ENCODE measurements at places on chromosomes 6 and 20.

GRCh38 chr6:116316772-116317467 is 37.2 kb upstream of the TSPYL1 start:
- no peak for DNase-seq

GRCh38 chr6:98977671-98978292 is 30.0 kb upstream of the FBXL4 start:
- DNase-seq: no peak

DNA sequence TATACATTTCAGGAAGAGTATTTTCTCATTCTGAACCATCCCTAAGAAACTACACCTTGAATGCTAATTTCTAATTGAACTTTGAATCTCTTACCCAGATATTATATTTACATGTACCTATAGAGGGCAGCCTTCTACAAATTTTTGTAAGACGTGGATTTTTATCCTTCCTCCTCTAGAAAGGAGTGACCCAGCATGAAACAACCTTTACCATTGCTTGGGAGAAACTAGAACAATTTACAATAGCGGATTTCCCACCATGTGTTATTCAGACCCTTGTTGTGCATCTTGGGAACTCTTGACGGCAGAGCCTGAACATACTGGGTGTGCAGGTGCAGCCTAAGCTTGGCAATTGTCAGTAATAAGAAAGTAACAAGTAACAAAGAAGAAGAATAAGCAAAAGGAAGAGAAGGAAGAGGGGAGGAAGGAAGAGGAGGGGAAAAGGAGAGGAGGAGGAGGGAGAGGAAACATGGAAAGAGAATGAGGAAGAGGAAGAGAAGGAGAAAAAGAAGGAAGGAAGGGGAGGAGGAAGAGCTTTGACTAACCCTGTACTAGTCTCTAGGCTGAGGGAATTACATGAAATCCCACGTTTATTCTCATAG is 10.8 kb upstream of the TAAR1 start:
- peak; percentile 69 for DNase-seq

DNA sequence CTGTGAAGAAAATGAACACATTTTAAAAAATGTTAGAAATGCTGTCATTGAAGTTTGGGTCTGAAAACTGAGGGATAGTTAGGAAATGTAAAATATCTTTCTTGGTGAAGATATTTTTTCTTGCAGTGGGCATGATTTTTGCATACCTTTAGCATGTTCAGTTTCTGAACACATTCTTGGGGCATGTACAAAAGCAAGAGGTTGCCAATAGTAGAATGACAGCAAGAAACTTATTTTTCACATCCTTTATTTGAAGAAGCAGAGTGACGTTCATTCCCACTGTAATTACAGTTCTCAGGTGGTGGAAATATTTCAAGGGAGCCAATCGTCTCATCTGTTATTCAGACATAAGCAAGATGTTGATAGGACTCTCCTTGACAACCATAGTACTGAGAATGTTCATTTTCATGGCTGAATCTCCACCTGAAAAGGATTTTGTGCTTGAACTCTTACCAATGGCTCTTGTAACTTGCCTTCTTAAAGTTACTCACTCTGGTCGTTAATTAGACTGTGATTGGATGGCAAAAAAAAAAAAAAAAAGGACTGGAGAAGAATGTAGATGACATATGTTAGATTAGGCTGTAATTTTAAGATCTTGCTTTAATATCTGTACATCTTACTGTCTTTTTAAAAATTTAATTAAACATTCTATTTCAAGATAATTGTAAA is 74.4 kb downstream of the DOK5 start:
- DNase-seq: no peak

DNA sequence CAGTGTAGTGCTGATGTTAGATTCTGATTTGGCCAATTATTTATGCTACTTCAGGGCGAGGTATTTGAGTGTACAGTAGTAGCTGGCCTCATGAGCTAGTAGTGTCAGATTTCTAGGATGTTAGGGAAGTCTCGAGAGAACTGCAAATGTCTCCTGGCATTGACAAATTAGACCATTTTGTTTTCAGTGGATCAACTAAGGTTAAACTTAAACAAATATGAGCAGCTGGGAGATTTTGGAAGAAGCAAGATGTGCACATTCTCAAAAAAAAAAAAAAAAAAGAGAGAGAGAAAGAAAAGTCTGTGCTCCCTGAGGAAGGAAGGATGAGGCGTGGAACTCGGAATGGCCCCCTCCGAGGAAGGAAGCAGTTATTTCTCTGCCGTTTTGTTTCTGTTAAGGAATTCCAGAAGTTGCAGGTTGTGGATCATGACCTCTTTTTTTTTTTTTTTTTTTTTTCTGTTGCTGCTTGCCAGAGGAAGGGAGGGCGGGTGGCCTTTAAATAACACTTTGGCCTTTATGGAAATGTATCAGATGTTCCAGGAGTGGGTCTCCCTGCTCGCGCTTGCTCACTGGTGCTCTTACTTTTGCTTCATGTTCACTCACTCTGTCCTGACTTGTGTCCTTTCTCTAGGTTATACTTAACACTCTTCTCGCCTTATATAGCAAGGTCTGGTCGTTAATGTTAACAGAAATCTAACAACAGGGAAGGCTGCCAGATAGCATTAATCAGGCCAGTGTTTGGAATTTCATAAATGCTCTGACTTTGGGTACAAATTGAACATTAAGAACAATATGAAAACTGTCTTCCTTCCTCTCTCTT is 124.4 kb downstream of the TCP11 start:
- DNase-seq: peak; percentile 37

GRCh38 chr6:10418862-10419748 is 4.2 kb upstream of the TFAP2A start:
- peak; percentile 78 for DNase-seq

DNA sequence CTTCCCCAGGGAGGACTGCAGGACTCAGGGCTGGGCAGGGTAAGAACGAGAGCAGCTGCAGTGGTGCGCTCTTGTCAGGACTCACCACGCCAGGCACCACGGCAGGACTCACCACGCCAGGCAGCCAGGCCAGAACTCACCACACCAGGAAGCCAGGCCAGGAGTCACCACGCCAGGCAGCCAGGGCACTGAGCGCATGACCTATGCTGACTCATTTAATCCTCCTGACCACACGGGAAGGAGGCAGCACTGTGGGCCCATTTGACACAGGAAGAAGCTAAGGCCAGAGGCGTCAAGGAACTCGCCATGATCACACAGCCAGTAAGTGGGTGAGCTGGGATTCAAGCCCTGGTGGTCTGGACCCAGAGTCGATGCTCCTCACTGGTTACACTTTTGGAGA is 189.3 kb downstream of the PREX1 start:
- no peak for DNase-seq

DNA sequence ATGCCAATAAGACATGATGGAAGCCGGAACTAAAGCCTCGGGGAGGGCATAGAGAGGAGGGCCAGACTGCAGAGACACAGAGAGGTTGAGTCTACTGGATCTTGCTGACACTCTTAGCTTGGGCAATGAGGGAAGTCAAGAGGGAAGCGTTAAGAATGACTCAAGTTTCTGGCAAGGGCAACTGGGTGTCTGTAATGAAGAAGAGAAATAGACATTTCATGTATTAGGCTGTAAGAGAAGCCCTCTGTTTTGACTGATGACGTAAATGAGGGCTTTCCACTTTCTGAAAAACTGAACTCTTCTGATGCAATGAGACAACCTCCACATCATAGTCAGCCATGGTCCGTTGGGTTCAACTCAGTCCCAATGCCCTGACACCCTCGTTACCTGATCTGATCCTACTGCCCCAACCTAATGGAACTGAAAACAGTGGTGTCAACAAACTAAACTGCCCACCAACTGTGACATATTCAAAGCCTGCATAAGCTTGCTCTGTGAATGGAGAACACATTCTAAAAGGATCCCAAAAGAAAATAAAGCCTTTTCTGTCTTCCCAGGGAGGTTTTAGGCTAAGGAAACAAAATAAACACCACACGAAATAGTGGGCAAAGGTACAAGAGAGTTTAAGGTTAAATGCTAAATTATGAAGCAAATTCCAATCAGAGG is 45.8 kb upstream of the PNRC1 start:
- no peak for DNase-seq

DNA sequence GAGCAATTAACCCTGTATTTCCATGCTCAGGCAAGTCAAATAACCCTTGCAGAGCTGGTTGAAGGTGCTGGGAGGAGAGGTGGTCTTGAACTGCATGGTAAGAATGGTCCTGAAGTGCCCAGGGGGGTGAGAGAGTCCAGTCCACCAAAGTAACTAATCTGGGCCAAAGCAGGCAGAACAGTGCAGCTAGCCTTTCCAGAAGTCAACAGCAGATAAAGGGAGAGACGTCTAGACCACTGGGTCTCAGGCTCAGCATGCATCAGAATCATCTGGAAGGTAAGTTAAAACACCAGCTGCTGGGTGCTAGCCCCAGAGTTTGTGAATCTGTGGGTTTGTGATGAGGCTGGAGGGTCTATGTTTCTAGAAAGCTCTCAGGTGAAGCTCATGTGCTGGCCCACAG is 232.3 kb upstream of the ECI2 start:
- DNase-seq: no peak

DNA sequence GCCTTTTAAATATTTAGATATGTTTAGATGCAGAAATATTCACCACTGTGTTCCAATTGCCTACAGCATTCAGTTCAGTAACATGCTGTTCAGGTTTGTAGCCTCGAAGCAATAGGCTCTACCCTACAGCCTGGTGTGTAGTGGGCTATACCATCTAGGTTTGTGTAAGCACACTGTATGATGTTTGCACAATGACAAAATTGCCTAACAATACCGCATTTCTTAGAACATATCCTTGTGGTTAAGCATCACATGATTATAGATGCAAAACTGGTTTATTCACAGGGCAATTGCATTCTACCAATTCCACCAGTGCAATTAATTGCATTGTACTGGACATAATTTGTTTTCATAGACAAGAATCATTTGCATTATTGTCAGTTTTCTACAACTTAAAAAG is 7.9 kb upstream of the SLC22A16 start:
- no peak for DNase-seq

GRCh38 chr6:159443417-159443920 is 249.6 kb downstream of the SOD2 start:
- no peak for DNase-seq

DNA sequence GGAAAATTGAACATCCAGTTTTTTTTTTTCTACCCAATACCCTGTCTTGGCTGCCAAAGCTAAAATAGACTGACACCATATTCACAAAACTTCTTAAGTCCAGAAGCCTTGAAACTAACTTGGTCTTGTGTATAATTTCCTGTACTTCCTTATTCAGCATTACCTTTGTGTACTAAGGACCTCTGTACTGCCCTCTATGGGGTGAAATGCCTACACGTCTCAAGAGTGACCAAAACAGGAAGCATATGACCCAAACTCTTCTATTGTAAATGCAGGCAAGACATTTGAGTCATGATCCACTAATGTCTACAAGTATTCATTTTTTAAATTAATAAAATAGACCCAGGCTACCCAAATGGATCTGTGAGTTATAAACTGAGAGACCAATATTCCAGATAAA is 50.4 kb downstream of the HMGCLL1 start:
- DNase-seq: peak; percentile 9

DNA sequence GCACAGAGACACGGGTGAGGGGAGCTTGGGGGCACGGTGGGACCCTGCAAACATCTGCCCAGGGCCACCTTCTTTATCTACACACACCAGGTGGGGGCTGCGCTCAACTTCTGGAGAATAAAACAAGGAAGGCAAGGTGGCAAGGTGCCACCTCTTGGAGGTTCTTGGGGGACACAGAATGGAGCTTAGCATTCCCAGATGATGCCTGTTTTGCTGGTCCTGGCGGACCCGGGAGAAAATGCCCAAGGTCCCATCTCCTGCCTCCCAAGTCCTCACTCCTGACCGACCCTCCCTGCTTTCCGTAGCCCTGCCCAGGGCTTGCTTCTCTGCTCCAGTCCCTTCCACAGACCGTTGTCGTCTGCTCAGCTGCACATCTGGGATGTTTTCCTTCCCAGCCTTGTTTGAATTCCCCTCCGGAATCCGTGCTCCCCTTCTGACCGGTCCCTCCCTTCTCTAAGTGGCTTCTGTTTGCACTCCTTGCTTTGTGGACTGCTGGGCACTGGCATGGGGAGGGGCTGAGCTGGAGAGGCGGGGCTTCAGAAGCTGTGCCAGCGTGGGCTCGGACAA is 13.1 kb downstream of the ITPR3 start:
- no peak for DNase-seq

DNA sequence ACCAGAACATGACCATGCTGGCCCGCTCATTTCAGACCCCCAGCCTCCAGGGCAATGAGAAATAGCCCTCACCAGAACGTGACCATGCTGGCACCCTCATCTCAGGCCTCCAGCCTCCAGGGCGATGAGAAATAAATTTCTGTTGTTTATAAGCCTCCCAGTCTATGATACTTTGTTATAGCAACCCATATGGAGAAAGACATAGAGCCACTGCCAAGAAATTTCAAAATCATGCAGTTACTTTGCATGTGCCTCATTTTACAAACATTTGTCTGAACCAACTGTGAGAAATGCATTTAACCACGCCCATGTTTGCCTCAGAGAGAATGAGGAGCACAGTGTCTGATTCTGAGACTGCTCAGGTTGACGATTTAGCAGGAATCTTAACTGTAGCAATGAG is 15.5 kb downstream of the CYP39A1 start:
- DNase-seq: no peak

GRCh38 chr6:52499681-52500236 is 77.1 kb downstream of the TRAM2 start:
- DNase-seq: no peak

GRCh38 chr20:59925899-59926298 is 7.5 kb downstream of the SYCP2 start:
- no peak for DNase-seq

DNA sequence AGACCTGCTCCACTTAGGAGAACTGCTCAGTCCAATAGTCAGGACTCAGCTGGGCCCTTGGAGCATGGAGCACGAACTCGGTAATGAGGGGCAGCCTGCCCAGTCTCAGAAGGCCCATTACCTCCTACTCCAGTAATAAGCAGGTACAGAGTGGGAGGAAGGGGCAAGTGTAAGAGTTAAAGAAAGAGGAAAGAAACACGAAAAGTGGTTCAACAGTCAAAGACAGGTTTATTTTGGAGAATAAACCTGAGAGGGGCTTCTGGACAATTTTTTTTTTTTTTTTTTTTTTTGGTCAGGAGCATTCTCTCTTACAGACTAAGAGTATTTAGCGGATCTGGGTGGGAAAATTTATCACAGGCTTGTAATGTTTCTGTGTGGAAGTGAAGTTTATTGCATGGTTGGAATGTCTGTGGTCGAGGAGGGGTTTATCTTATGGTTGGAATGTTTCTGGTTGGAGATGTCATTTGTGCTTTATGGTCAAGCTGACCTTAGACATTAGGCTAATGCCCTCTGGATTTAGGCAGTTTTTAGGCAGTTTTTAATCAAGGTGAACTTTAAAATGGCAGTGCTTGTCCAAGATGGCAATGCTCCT is 340.1 kb downstream of the BCKDHB start:
- no peak for DNase-seq

GRCh38 chr6:99618649-99619408 is 12.2 kb downstream of the PRDM13 start:
- no peak for DNase-seq

Measured in NCI-H1417 (cell line).